ENCODE measurements at places on chromosomes 2 and 18.
A peak's percentile ranks its signal among the peaks of the same experiment; 100 is the strongest.

GRCh38 chr2:164843346-164843911 is 1.8 kb upstream of the COBLL1 start:
- no peak for DNase-seq

DNA sequence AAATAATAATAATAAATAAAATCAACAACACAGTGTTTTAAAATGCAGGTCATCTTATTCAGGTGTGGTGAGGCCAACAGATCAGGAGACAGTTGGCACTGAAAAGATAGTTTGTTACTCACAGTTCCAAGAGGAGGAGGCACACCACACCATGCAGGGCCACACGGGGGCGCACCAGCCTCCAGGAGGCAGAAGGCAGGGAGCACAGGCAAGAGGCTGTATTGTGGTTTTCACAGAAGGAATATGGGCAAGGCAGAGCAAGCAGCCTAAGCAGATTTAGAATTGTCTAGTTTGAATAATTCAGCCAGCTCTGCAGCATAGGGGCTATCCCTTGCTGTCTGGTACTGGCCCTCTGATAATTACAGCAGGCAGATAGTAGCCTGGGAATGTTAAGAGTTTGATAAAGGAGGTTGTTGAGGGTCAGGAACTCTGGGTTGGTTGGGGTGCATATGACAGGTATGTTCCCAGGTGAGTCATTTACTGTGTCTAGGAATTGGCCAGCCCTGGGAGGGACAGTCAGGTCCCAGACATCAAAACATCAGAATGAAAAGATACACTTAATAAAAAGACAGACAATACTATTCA is 31.3 kb downstream of the KIAA2012 start:
- DNase-seq, result peak; percentile 50

GRCh38 chr2:29601321-29601720 is 320.1 kb downstream of the ALK start:
- no peak for DNase-seq

DNA sequence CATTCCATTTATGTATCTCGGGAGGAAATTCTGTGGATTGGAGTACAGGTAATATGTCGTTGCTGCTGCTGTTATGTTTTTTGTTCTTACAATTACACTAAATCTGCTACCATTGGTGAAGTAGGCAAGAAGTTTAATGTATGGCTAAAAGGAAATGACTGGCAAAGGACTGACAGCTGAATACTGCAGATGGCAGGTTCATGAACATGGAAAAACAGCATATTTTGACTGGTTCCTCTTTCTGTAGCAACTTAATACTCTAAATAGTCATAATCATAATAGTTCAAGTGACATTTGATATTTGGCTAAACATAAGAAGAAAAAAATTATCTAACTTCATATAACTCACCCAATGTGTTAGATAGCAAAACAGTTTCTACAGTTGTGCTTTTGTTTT is 84.5 kb upstream of the PGAP1 start:
- DNase-seq, result no peak

Measured in fibroblast of lung (primary cell).